ENCODE measurements at places on chromosomes 6 and 20.

- no peak for DNase-seq
Observed at GRCh38 chr6:157631838-157632614, 191.0 kb upstream of the SNX9 start.

GRCh38 chr6:78883651-78884050, 16.3 kb downstream of the IRAK1BP1 start:
- no peak for DNase-seq

GRCh38 chr6:44284121-44284520, 13.9 kb downstream of the TMEM151B start:
- DNase-seq: no peak

DNA sequence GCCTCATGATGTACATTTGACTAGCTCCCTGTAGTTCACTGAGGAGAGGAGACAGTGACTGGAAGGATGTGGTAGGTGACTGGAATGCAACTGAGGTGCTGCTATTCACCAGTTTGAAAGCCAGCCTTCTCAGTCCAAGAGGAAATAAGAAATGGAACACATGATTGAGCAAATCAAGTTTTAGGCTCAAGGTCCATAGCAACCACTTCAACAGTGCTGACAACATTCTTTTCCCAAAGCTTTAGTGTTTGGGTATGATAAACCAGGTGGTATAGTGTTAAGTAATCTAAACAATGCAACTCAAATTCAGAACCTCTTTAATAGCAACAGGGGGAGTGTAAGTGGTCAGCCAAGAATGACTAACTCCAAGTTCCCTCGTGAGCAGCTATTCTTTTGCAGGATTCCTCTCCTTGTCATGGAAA, 9.2 kb downstream of the ZHX3 start:
- DNase-seq: no peak

DNA sequence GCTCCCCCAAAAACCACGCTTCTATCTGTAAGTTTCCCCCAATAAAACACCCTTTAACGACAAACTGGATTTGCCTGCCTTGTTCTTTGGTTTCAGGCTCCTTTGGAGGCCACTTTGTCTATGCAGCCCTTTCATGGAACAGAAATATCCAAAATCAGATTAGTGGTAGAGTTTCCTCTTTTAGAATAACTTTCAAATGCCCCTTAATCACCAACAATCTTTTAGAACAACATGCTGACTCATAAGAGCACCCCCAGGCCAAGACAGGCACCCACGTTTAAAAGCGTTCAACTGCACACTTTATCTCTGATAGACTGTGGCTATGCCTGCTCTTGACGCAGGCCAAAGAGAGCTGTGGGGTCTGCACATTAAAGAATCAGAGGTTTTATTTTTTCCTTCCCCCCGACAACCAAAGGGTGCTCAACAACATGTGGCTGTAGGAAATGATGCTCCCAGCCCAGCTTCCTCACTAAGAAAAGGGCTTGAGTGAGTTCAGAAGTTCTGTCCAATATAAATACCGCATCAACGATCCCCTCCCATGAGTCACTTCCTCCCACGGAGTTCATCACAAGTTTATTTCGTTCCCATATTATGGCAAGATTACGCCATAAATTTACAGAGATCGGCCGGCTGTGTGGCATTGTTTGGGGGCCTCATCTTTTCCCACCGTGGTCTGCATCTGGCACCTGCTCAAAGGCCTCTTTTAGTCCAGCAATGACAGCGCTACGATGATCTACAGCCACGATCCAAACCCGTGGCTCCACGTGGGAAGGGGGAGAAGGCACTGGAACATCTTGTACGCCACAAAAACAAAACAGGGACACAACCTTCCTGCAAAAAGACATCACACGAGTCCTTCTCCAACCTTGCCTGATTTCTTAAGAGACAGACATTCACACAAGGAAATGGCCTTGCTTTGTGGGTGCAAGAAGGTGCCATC, 88.8 kb upstream of the NFATC2 start:
- DNase-seq: no peak

GRCh38 chr6:5403609-5404008, 142.3 kb downstream of the FARS2 start:
- DNase-seq: no peak

All from activated CD4-positive, alpha-beta T cell treated with anti-CD3 and anti-CD28 coated beads for 24 hours (primary cell).